ENCODE measurements at places on chromosomes 12 and 14. TPM values are rescaled to one million over a fixed set of nuclear protein-coding genes. Genes with fewer than 3 reads are reported as not detected.

Gene VRTN
- not detected for total RNA-seq

Gene OTOGL
- total RNA-seq = under 0.01 TPM

Gene HOXC9
- 0.15 TPM for total RNA-seq

Gene DYRK4
- 52.7 TPM for total RNA-seq

Gene LYZ
- total RNA-seq = not detected

Gene TAS2R43
- total RNA-seq = 0.33 TPM

Gene NIN
- total RNA-seq = 43.5 TPM

Gene RTL1
- not detected for total RNA-seq

Gene GPR84
- total RNA-seq = not detected

Gene SMCO3
- 0.15 TPM for total RNA-seq

Gene CCDC175
- total RNA-seq = not detected

Gene VDR
- total RNA-seq = 17.0 TPM

Gene ADCY6
- total RNA-seq = 44.5 TPM

Gene NFE2
- 1.2 TPM for total RNA-seq

Gene MYBPC1
- total RNA-seq = not detected

Gene KRT72
- total RNA-seq = not detected

Gene TMEM116
- total RNA-seq = 10.9 TPM

Gene RAD51AP1
- 26.8 TPM for total RNA-seq

Gene LTBP2
- total RNA-seq = 248 TPM

Gene IL23A
- 0.50 TPM for total RNA-seq

Gene MAP1LC3B2
- total RNA-seq = 0.87 TPM

Gene GNB3
- 1.7 TPM for total RNA-seq

Gene GALNT8
- total RNA-seq = 0.29 TPM

Gene LALBA
- not detected for total RNA-seq

Gene IFT43
- total RNA-seq = 40.6 TPM

Gene KRT78
- not detected for total RNA-seq

Gene TCL1B
- not detected for total RNA-seq
